NCI-H1105 treated with DMSO at 0.1 percent for 48 hours (cell line): ENCODE measurements at places on chromosomes 3 and 15.

- DNase-seq, result no peak
These were observed 41.9 kb downstream of the CACNA1D start for GRCh38 chr3:53536282-53536681.

DNA sequence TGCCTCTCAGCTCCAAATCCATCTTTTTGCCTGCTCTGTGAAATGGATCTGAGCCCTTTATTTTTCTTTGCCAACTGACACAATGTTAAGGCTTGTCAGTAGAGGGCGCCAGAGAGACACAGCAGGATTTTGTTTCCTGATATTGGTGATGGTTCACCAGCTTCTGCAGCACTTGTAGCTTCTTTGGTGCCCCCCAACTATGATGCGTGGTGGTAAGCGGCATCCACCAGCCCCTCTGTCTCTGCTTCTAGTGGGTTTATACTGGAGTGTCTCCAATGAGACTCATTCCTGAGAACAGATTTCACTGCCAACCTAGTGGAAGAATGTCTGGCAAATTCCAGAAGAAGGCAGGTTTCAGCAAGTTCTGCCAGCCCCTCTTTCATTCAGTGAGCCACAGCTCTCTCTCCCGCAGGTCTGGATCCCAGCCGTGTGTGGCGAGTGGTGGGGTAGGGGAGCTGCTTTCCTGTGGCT lies 471.9 kb upstream of the FRG2C start:
- DNase-seq, result peak; percentile 1

DNA sequence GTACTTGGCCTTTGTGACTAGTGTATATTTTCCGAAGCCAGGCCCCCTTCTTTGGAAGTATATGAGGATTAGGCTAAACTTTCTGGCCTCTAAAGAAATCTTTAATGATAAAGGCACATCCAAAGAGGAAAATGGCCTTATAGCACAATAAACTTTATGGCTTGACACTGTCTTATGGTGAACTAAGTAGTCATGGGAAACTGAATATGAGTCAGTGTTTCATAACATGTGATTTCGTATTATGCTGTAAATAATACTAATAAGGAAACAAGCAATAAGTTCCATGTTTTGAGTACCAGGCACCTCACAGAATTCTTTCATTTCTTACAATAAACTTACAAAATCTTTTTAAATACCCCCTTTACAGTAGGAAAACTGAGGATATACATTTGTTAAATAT lies 8.2 kb downstream of the ZPLD1 start:
- no peak for DNase-seq

DNA sequence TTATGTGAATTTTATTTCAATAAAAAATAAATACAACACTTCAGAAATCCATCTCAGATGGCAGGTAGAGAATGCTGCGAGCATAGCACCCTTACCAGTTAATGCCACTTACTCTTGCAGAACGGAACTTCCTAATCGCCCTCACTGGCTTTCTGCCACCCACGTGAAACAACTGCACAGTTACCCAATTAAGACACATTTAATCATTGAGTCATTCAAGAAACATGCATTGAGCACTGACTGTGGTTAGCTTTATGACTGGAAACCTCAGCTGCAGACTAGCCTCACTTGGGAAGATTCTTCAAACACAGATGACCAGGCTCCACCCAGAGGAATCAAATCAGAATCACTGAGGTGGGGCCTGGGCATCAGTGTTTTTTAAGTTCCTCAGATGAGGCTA lies 5.6 kb upstream of the MFGE8 start:
- peak; percentile 20 for DNase-seq

DNA sequence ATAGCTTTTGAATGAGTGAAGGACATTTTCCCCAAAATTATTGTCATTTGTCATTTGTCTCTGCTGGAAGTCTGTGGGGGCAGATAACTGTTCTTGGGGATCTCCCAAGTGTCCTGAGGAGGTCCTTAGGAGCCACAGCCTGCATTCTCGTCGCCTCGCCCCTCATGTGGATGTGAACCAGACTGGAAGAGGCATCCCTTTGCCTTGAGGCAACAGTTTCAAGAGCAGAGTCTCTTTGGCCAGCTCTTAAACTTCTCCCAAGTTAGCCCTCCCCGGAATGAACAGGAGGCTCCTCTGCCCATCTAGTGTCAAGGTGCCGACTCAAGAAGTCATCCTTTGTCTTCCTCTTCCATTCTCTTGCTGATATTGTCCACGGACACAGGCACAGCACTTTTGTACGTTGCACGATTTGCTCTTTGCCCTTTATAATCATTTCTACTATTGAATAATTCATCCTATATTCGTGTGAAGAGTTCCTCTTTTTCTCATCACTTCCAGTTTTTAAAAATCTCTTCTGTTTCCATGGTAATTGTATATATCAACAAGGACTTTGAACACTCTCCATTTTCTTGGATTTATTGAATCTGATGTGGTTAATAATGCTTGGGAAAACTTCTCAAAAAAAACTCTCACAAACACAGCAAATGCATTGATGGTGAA lies 40.8 kb upstream of the CD47 start:
- no peak for DNase-seq

DNA sequence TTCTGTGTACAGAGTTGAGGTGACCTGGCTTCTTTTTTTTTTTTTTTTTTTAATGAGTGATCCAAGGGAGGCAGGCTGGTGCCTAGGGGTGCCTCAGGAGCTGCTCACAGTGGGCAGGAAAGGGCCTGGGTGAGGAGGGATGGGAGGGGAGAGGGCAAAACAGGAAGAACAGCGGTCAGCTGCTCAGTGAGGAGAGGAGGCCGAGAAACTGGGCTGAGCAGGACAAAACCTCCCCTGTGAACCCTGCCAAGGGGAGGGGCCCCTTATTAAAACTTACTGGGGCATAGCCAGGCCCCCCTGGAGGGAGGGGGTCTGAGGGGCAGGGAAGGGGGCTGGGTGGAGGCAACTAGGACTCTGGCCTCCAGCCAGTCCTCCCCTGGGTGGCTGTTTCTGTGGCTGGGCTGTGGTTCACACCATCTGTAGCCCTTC lies 3.5 kb downstream of the PLEKHO2 start:
- no peak for DNase-seq

GRCh38 chr15:70265466-70265978 lies 167.8 kb upstream of the TLE3 start:
- DNase-seq, result no peak

GRCh38 chr3:86702381-86702958 lies 288.5 kb downstream of the VGLL3 start:
- peak; percentile 26 for DNase-seq

GRCh38 chr15:90654233-90655136 lies 62.7 kb upstream of the BLM start:
- DNase-seq, result no peak

DNA sequence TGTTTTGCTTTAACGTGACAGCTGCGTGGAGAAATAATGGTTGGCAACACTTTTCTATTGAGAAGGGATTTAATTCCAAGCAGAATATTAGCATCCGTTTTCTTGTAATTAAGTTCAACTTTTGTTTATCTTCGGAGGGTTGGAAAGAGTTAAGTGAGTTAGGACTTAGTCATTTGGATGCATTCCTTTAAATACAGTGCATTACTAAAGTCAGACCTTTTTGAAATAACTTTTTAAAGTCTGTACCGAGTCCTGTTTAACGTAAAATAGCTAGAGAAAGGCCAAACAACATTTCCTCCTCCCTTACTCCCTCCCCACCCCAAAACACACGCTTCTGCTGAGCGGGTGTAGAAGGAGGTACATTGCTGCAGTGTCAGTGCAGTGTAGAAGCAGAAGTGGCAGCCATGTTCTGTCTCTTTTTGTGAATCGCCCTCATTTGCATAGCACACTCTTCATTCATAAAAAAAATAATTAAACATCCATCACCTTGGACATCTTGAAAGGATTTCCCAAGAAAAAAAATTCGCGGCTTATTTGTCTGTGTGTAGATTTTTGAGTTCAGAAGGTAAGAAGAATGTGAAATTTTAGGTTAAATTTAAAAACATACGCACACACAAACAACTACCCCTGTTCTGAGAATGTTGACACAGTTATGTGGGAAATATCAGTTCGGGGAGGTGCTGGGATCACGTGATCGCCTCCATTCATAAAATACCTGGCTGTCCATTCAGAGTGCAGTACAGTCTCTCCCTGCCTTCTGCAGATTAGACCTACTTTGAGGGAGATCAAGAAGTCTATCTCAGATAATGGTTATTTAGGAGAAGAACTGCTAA lies 1.6 kb downstream of the SPRED1 start:
- peak; percentile 64 for DNase-seq

GRCh38 chr3:14410106-14410502 lies 7.7 kb downstream of the SLC6A6 start:
- DNase-seq, result no peak

DNA sequence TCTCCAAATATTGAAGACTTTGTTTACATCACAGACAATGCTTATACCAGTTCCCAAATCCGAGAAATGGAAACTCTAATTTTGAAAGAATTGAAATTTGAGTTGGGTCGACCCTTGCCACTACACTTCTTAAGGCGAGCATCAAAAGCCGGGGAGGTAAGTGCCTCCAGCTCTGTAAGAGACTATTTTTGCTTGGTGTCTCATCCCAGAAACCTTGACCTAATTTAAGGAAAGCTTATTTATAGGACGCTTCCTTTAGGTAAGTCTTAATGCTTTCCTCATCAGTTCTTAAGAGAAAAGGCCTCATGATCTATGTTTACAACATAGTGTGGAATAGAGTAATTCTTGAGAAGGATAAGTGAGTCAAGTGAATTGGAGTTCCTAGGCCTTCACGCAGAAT lies 11.8 kb downstream of the CCNB2 start:
- no peak for DNase-seq

DNA sequence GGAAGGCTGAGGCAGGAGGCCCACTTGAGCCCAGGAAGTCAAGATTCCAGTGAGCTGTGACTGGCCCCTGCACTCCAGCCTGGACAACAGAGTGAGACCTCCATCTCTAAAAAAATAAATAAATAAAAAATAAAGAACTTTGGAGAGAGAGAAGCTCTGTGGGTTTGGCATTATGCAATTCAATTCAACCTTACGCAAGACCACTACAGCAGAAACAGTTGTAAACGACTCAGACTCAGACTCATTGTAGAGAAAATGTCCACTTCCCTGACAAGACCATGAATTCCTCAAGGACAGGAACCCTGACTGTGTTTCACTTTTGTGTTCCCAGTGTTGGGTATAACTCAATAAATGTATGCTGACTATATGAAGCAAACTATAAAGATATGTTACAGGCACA lies 90.3 kb upstream of the C3orf80 start:
- DNase-seq, result no peak

DNA sequence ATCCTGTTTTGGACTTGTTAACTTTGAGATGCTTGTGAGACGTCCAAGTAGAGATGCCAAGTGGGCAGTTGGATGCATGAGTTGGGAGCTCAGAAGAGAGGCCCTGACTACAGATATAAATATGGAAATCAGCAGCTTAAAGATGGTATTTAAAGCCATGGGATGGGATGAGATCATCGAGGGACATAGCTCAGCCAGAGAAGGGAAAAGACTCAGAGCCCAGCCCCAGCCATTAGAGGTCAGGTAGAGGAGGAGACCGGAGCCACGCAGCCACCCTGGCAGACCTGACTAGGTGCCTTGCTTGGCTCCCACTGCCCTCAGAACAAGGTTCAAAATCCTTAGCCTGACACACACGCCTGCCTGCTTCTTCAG lies 31.1 kb downstream of the ATP2B2 start:
- no peak for DNase-seq

DNA sequence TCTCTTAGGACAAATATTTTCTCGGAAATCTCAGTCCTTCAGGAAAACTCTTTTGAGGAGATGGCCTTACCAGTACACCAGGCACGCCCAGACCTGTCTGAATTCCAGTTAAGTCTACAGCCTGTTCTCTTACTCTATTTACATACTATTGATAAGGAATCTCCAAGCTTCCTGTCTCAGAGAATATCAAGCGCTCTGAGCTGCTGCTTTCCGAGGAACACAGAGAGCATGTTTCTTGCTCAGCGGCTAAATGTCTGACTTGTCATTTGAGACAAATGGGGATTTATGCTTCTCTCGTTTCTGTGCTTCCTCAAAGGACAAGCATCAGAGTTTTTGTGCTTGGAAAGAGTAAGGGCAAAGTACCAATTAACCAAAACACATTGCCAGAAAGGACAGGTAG lies 112.4 kb upstream of the CCDC54 start:
- no peak for DNase-seq

DNA sequence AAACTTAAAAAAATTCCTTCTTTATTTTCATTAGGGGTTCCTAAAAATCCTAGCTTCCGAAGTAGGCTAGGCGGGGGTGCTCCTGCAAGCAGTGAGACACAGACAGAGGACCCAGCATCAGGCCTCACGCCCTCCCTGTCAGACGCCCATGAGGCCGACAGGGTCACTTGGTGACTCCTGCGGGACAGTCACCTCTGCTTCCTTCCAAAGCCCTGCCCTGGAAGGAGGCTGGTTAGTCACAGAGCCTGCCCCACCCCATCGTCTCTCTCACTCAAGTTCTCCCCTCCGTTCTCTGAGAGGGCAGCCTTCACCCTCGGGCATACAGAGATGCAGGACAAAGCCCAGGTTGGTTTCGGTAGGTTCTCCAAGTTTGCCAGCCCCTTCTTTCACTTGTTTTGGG lies 38.6 kb downstream of the EHD4 start:
- DNase-seq, result no peak

DNA sequence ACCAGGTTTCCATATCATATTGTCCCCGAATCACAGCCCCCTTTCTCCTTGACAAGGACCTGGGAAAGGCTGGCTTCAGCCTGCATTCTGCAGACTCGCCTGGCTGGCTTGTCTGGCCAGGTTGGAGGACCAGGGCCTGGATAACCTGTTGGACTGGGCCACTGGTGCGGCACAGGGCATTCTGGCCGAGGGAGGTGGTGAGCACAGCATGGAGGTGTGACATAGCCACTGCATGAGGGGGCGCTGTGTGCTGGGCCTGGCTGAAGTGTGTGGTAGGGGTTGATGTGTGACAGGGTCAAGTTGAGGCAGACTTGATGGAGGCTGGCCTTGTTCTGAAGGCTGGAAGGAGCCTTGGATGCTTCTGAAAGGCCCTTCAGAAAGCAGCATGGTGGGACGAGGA lies 2.9 kb downstream of the ESYT3 start:
- no peak for DNase-seq

DNA sequence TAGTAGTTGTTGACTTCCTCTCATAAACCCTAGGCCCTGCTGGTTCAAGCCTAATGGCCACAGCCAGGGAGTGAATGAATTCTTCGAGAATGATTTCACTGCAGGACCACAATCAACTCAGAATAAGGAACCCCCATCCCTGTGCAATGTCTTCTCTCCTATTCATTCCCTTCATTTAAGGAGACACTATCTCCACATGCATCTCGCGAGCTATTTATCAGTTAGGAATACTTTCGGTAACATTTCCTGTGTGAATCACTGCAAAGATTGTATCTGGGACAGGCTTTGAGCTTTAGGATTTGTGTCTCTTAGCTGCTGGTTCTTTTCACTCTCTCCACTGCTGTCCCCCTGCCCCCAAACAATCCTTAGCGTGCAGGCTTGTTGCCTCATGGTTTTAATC lies 94.4 kb downstream of the MYLK start:
- DNase-seq, result no peak

- DNase-seq, result peak; percentile 60
These were observed 7.2 kb downstream of the CCDC80 start for GRCh38 chr3:112633757-112634156.

- no peak for DNase-seq
These were observed 243.0 kb downstream of the KBTBD8 start for GRCh38 chr3:67241084-67241483.

- DNase-seq, result no peak
These were observed 3.0 kb downstream of the SNAP23 start for GRCh38 chr15:42498212-42499068.
